ENCODE measurements at places on chromosomes 16 and 17. TPM values are rescaled to one million over a fixed set of nuclear protein-coding genes. Genes with fewer than 3 reads are reported as not detected.

DNA sequence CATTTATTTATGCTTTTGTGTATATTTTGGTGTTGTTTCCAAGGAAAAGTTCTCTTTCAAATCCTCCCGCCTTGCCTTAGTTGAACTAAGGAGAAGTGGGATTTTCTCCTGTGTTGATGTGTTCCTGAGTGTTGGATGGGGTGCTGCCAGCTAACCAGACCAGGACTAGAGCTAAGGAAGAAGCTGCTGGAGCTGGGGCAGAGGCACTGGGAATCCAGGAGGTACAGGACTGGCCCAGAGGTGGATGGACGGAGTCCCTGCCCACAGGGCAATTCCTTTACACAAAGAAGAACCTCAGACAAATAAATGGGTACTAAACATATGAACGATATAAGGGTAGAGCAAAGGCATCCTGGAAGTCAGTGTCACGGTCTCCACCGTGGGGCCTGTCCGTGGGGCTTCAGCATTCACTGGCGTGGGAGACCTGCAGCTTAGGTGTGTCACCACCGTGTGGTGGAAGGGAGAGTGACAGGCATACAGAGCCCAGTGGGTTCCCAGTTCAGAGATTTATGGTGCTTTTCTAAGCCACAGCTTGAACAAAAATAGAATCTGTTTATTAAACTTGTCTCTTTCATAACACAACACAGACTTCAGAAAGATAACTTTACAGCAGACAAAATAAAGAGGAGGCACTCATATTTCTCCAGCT lies 270.7 kb downstream of the NTN1 start:
- peak; percentile 80 for DNase-seq

- DNase-seq = no peak
These were observed 60.5 kb downstream of the ZZEF1 start for GRCh38 chr17:4082136-4082924.

SDF2 gene
- 38.8 TPM for polyA plus RNA-seq

FLII gene
- 166 TPM for polyA plus RNA-seq

OR1A1 gene
- polyA plus RNA-seq = not detected

DNA sequence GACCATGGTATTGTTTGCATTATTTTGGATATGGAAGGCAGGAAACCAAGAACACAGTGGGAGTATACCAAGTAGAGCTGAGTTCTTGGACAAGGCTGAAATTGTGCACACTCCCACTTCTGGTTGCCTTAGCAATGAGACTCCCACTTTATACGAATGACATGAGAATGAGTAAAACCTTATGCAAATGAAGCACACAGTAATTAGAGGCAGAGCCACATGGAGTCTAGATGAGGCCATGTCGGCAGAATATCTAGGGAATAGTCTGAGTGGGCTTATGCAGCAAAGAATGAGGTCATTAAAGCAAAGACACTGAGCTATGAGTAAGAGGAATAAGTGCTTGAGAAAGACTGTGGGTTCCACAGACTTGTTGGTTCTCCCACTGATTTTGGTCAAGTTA lies 178.7 kb downstream of the GRIN2A start:
- DNase-seq = no peak

ABCA6 gene
- polyA plus RNA-seq = 33.0 TPM

GRCh38 chr16:12059216-12059769 lies 82.8 kb downstream of the SNX29 start:
- peak; percentile 27 for DNase-seq

GRCh38 chr17:28193241-28193640 lies 125.8 kb upstream of the TMEM97 start:
- peak; percentile 66 for DNase-seq

FNDC8 gene
- polyA plus RNA-seq = not detected

KRTAP4-4 gene
- not detected for polyA plus RNA-seq

DNA sequence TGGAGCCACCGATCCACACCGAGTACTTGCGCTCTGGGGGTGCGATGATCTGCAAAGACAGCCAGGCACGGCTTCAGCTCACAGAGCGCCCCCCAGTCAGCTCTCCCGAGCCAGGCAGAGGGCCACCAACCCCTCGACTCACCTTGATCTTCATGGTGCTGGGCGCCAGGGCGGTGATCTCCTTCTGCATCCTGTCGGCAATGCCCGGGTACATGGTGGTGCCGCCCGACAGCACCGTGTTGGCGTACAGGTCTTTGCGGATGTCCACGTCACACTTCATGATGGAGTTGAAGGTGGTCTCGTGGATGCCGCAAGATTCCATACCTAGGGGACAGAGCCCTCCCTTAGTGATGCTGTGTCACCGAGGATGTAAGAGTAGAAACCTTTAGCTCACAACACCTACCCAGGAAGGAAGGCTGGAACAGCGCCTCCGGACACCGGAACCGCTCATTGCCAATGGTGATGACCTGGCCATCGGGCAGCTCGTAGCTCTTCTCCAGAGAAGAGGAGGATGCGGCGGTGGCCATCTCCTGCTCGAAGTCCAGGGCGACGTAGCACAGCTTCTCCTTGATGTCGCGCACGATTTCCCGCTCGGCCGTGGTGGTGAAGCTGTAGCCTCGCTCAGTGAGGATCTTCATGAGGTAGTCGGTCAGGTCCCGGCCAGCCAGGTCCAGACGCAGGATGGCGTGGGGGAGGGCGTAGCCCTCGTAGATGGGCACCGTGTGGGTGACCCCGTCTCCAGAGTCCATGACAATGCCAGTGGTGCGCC lies 1.6 kb downstream of the ACTG1 start:
- DNase-seq = no peak

DNA sequence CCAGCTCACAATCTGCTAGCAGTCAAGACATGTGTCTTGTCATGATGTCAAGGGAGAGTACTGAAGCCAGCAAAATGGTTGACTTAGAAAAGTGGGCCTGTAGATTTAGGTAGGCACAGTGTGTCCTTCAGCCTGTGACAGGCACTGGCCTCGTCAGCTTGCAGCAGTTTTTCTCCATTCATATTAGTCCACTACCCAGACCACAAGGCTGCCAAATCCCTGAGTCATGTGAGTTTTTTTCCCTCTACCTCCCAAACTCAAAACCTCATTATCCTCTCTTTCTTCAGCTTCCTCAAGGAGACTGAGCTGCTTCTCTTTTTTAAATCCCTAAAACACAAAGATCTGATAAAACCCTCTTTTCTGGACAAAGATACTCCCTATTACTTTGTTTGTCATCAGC lies 102.6 kb upstream of the HS3ST3A1 start:
- no peak for DNase-seq

DNA sequence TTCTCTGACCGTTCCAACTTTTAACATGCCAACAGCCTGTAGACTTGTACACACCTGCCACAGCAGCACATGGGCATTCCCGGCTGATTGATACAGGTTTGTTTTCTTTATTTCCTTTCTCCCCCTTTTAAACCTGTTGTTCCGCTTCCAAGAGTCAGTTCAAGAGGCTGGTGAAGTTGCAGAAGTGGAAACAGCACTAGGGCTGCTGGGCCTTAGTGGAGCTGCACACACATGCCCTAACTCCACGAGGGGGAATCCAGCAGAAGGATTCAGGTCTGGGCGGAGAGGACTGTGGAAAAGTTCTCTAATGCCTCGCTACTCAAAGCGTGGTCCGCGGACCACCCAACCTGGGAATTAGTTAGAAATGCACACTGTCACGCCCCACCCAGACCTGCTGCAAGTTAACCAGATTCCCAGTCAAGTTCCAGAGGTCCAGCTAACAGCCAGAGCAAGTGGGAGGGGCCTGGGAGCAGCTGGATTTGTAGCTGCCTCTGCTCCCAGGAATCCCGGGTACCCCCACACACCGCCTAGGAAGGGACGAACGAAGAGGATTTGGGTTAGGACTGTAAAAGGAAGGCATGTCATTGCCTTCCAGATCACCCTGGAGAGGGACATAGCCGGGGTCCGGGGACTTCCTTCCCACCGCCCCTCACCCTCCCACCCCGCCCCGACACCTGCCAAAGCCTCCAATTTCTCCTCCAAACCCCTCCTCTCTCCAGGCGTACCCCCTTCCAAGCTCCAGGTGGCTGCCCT lies 542 bp downstream of the SLC39A11 start:
- DNase-seq = no peak

SLFN5 gene
- 3.9 TPM for polyA plus RNA-seq

GRCh38 chr17:64784353-64785010 lies 122.4 kb upstream of the SMURF2 start:
- DNase-seq = no peak

PTX4 gene
- polyA plus RNA-seq = 0.09 TPM

AATK gene
- 10.4 TPM for polyA plus RNA-seq

HOXB1 gene
- not detected for polyA plus RNA-seq

- no peak for DNase-seq
These were observed 359.1 kb downstream of the SEC14L1 start for GRCh38 chr17:77499699-77500435.

GRCh38 chr16:82911925-82912324 lies 285.2 kb downstream of the CDH13 start:
- DNase-seq = no peak

- peak; percentile 55 for DNase-seq
These were observed 9.4 kb downstream of the SGCA start for GRCh38 chr17:50175035-50175807.

DNA sequence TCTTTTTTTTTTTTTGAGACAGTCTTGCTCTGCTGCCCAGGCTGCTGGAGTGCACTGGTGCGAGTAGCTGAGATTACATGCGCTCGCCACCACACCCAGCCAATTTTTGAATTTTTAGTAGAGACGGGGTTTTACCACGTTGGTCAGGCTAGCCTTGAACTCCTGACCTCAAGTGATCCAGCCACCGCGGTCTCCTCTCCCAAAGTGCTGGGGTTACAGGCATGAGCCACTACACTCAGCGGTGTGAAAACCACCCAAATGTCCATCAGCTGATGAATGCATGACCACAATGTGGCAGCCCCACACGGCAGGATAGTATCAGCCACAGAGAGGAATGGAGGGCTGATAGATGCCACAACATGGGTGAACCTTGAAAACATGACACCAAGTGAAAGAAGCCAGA lies 2.1 kb downstream of the P2RX5 start:
- no peak for DNase-seq

DNA sequence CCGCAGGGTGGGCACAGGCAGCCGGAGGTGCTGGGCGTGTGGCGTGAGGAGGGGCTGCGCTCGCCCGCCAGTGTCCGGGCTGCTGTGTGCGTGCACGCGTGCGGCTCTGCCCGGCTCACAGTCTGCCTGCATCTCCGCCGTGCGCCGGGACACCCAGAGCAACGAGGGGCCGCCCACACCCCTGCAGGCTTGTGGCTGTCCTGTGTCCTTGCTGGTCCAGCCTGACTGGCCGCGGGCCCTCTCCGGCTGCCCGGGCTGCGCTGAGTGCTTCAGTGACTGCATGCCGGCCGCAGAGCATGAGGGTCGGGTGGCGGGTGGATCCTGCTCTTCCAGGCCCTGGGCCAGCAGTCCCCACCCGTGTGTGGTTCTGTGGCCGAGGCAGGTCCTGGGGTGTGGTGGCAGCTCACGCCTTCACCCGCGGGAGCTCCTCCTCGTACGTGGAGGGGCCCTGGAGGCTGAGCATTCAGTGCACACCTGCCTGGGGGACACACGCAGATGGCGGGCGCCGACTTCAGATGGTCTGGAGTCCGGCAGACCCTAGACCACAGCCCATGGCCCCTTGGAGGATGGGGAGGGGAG lies 12.4 kb downstream of the TPSG1 start:
- DNase-seq = no peak

PRAC2 gene
- not detected for polyA plus RNA-seq

GRCh38 chr16:14347706-14348105 lies 276.6 kb downstream of the MRTFB start:
- DNase-seq = peak; percentile 85

RNF43 gene
- polyA plus RNA-seq = 3.7 TPM
